ENCODE measurements at places on chromosomes 3 and 15.

- no peak for DNase-seq
Measured at GRCh38 chr15:41714291-41714690, 54.1 kb downstream of the MGA start.

- DNase-seq: peak; percentile 97
Measured at GRCh38 chr3:115790759-115791158, 167.4 kb downstream of the GAP43 start.

DNA sequence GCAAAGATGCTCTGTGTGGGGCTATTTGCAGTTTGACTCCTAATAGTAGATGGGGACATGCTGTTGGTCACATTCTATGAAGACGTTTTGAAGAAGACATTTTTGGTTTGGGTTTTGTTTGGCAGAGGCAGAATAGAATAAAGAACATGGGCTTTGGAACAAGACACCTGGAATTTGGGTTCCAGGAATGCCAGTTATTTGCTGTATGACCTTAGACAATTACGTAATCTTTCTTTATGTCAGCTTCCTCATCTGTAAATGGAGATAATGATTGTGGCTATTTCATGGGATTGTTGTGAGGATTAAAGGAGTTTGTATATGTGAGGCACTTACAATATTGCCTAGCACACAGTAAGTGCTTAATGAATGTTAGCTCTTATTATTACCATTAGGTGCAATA, 91.6 kb downstream of the MESD start:
- peak; percentile 33 for DNase-seq

- no peak for DNase-seq
Measured at GRCh38 chr15:78107471-78107870, 15.1 kb downstream of the SH2D7 start.

DNA sequence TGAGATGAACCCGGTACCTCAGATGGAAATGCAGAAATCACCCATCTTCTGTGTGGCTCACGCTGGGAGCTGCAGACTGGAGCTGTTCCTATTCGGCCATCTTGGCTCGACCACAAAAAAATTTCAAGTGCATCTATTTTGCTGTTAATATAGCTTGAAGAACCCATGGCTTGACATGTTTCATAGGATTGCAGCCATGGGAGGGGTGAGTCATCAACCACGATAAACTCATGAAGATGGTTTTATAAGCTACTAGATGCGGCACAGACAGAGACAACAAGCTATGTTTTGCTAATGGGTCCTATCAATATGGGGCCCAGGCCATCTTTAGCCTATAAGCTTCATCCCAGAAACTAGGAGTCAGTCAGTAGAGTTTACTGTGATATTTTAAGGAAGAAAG, 100.4 kb upstream of the PHLDB2 start:
- peak; percentile 68 for DNase-seq

- DNase-seq: no peak
Measured at GRCh38 chr3:42057561-42058211, 33.5 kb upstream of the TRAK1 start.

- DNase-seq: peak; percentile 87
Measured at GRCh38 chr3:127799476-127800222, 22.7 kb downstream of the MGLL start.

- DNase-seq: peak; percentile 12
Measured at GRCh38 chr3:17686613-17687012, 55.8 kb downstream of the TBC1D5 start.

GRCh38 chr15:41983221-41983620, 10.9 kb upstream of the EHD4 start:
- no peak for DNase-seq

- no peak for DNase-seq
Measured at GRCh38 chr3:50473768-50474167, 29.7 kb downstream of the CACNA2D2 start.

DNA sequence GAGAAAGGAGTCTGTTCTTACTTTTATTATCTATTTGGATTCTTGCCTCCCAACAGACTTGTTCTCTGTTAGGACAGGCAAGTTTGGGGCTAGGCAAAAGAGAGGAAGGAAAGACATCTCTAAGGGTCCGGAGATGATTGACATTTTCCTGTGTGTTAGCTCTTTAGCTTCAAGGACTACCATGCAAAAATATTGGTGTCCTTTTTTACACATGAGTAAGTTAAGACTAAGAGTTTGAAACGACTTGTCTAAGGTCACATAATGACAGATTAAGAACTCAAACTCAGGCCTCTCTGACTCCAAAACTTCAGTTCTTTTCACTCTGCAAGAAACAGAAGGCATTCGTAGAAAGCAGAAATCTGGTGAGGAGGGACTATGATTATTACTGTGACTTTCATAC, 5.9 kb downstream of the LMCD1 start:
- DNase-seq: no peak

DNA sequence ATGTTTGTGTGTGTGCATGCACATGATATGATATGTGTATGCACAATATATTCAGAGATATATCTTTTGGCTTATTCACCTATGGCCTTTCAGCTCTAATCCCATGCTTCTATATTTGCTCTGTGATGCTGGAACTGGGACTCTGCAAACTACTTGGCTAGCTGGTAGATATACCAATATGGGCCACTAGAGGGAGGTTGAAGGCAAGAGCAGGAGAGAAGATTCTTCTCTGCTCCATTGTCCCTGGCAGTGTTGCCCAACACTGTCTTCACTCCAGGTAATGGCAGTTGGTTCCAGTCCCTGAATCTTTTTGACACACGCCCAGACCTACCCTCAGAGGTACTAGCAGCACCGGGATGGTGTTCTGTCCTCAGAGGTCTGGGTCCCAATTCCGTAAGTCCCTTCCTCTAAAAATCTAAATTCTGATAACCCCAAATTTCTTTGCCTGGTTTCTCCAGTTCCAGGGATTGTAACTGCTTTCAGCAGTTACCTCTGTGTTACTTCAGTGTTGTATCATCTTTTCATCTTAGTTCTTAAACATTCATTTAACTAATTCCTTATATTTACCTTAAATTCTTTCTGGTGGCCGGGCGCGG, 44.7 kb downstream of the GTPBP8 start:
- DNase-seq: peak; percentile 75

- DNase-seq: no peak
Measured at GRCh38 chr15:89436560-89437311, 59.6 kb downstream of the RHCG start.

DNA sequence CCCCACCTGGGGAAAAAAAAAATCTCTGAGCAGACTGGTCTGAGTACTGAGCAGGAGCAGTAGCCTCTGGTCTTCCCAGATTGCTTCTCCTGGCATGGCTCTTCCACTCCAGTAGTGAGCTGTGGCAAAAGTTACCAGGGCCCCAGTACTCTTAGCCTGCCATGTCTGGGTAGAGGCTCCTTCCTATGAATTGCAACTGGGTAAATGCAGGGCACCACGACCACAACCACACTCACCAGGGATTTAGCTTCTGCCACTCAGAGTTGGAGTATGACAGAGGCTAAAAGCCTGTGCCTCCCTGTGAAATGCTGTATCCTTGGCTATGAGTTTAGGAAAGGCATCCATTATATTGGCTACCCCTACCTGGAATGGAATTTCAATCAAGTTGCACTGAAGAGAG, 67.9 kb upstream of the CCDC54 start:
- DNase-seq: no peak

- DNase-seq: no peak
Measured at GRCh38 chr3:32293903-32294302, 55.4 kb downstream of the CMTM8 start.

DNA sequence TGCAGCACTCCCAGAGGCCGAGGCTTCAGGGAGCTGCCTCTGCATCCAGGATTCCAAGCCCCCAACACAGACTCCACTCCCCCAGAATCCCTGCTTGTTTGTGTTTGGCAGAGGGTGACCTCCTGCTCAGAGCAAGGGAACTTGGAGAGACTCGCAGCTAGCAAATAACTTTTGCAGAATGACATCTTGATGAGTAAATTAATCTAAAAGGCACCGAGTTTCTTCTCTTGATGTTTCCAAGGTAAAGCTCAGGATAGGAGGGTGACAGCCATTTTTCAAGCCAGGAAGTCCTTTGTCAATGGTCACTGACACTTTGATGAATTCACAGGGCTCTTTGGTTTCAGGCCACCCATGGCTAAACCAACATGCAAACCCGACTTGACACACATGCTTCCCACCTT, 523.0 kb downstream of the NTRK3 start:
- DNase-seq: no peak

GRCh38 chr3:103968751-103969150, 1398.0 kb upstream of the ALCAM start:
- DNase-seq: no peak

GRCh38 chr3:114649331-114649730, 355.5 kb downstream of the TIGIT start:
- DNase-seq: peak; percentile 69

- no peak for DNase-seq
Measured at GRCh38 chr3:42819351-42819965, 10.2 kb downstream of the ACKR2 start.

DNA sequence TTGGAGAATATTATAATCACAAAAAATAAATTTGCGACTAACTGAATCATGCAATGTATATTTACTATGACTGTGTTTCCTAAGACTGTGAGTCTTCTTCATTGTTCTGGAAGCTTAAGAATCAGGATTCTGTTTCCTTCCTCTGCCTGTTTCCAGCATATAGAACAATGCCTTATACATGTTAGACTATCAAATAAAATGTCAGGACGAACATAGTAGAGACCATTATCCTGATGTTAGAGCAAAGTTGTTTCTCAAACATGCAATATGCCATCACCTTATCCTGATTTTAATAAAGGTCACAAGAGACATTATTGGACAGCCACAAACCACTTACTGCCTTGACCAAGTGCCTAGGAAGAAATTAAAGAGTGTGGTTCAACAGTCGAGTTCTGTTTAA, 457.4 kb upstream of the AGTR1 start:
- DNase-seq: no peak

DNA sequence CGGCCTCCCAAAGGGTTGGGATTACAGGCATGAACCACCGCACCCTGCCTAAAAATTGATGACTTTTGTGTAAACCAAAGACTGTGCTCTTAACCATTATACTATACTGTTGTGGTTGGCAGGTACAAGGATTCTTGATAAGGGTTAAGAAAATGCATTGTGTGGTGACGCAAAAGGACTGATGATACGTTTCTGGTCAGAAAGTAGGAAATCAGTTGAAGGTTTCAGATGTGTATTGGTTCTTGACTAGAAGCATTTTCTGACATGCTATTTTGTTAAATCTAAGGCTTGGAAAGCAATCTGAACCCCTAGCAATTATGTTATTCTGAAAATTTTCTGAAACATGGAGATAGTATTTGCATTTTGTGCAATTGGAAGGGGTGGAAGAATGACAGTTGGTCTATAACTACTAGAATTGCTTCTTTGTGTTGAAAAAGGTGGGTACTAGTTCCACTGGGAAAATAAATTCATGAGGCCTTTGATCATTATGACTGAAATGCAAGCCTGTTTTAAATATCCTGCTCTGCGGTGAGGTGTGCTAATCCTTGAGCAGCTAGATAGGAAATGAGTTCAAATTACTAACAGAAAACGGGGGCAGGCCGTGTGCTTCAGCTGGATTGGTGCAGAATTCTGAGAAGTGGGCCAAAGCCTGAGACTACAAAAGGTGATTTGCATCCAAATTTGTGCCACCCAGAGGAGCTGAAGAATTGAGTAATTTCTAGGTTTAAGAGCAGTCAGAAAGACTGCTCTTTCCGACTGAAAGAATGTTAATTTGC, 66.0 kb upstream of the LRRFIP2 start:
- no peak for DNase-seq

GRCh38 chr15:23797747-23798446, 110.8 kb upstream of the NDN start:
- no peak for DNase-seq

- no peak for DNase-seq
Measured at GRCh38 chr15:25848784-25849156, 14.4 kb downstream of the ATP10A start.

GRCh38 chr15:101795455-101795854, 7.9 kb upstream of the OR4F6 start:
- peak; percentile 70 for DNase-seq

- no peak for DNase-seq
Measured at GRCh38 chr15:41122849-41123248, 6.8 kb upstream of the INO80 start.

DNA sequence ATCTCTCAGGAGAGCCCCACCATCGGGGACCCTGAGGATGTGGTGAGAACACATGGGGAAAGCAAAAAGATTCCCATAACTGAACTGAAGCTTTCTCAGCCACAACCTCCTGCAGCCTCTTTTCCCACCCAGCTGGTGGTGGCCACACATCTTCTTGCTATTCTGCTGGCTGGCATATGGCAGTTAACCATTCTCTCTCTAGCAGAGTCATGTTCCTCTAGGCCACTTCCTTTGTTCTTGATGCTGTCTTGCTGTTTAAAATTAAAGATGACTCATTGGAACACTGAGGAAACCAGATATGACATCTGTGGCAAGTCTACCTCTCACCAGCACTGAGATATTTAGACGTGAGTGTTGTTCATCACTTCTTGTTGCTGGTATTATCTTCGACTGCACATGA, 180.3 kb upstream of the ROBO2 start:
- DNase-seq: peak; percentile 6

GRCh38 chr15:57555270-57555669, 36.4 kb upstream of the MYZAP start:
- DNase-seq: no peak
